Astrocyte of the spinal cord (primary cell): ENCODE measurements at places on chromosomes 12 and 14.

DNA sequence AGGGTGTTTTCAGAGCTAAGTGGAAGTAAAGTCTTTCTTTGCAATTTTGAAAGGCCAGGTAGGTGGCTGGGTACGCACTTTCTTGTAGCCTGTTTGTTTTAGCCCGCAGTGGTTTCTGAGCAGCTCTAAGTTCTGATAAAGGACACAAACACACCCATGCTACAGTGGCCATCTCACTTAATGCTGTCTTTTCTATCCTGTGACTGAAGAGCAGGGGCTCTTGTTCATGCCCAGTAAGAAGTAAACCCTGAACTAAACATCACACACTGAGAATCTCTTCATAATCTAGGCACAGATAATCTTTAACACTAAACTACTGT is 427.2 kb downstream of the RAD51B start:
- DNase-seq: no peak

DNA sequence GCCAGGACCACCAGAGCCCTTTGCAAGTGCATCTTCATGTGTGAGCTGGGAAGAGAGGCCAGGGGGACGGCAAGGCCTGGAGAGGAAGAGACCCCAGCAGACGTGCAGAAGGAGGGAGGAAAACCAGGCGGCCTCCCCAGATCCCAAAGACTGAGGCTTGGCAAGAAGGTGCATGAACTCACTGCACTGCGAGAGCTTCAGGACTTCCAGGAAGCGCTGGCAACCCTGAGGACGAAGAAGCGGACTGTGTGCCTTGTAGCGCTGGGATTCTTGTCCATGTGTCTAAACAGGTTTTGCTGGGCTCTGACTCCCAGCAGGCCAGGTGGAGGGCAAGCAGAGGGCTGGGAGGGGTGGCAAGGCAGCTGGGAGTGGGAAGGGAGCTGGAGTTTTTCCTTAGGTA is 939 bp downstream of the TGFB3 start:
- no peak for DNase-seq

DNA sequence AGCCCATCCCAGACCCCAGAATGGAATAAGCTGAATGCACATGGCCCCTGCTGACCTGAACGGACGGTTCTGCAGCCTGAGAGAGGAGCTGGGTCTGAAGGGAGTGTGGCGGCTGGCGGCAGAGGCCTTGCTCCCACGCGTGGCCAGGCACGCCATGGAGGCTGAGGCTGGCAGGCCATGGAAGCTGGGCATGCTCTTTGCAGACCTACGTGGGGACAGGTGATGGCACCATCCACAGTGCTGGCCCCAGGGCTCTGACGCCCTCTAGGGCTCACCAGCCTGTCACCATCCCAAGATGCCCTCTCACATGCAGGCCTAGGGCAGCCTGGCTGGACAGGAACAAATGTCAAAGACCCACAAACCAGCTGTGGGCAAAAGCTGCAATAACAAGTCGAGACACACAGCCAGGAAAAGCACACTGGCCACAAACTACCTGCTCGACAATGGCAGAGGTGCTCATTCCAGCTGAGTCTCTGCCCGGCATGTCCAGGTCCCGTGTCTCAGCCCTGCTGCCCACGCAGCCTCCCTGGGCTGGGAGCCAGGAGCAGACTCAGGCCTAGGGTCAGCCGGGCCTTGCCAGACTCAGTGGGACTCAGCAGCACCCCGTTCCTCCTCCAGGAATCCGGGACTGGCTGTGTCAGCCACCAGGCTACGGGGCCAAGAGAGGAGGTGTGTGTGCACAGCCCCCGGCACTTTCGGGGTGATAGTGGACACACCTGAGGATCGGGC is 19.7 kb downstream of the BTBD6 start:
- no peak for DNase-seq

DNA sequence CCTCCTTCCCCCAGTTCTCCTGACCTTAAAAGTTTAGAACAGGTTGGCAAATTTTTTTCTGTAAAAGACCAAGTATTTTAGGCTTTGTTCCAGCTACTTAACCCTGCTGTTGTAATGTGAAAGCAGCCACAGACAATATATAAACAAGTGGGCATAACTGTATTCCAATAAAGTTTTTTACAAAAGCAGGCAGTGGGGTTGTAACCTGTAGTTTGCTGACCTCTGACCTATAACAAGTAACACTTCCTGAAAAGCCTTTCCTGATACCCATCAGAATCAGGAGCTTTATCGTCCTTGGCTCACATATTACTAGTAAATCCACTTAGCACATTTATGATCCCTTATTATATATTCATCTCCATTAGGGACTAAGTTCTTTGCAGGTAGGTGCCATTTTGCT is 13.1 kb upstream of the SMARCC2 start:
- no peak for DNase-seq

- DNase-seq: no peak
These were observed 94.3 kb downstream of the LRRC74A start for GRCh38 chr14:76920331-76921087.

- DNase-seq: no peak
These were observed 7.4 kb downstream of the ELK3 start for GRCh38 chr12:96201272-96202227.

- no peak for DNase-seq
These were observed 26.2 kb upstream of the TMED10 start for GRCh38 chr14:75202657-75203056.

- DNase-seq: no peak
These were observed 153.5 kb downstream of the CCDC91 start for GRCh38 chr12:28343713-28344112.

DNA sequence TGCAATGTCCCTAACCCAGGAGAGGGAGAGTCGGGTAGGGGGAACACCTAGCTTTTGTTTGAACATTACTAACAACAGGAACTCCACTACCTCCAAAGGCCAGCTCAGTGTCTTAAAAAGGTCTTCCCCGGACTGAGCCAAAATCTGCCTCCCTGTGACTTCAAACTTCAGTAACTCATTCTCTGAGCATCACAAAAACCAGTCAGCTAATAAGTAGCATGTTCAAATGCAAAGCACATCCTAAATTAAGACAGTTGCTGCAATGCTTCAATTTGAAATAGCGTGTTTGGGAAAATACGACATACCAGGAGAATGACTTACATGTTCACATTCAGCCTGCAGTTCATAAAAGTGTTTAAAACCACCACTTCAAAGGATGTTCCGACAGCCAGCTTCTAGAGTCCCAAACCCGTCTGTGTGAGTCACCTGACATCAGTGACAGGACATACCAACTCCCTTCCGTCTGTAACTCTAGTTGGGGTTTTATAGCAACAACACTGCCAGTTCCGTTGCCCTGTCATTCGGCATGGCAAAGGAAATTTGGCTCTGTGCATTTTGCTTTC is 13.0 kb downstream of the ZFP36L1 start:
- peak; percentile 92 for DNase-seq

DNA sequence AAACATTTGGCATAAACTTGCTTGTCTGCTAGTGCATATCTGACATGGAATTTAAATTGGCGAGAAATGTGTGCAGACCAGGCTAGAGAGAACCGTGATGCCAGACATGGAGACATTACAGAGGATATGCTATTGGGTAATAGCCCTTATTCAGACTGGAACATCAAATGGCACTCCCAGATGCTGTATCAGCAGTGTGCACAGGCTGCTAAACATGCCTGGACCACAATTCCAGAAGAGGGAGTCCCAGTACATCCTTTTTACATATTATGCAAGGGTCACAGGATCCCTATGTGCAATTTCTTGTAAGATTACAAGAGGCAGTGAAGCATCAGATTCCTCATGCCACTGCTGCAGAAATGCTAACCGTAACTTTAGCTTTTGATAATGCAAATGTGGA is 354.5 kb upstream of the FOXG1 start:
- DNase-seq: no peak

- DNase-seq: no peak
These were observed 23.1 kb downstream of the BHLHE41 start for GRCh38 chr12:26101763-26102162.

- DNase-seq: no peak
These were observed 256.4 kb upstream of the PWP1 start for GRCh38 chr12:107429006-107429705.

DNA sequence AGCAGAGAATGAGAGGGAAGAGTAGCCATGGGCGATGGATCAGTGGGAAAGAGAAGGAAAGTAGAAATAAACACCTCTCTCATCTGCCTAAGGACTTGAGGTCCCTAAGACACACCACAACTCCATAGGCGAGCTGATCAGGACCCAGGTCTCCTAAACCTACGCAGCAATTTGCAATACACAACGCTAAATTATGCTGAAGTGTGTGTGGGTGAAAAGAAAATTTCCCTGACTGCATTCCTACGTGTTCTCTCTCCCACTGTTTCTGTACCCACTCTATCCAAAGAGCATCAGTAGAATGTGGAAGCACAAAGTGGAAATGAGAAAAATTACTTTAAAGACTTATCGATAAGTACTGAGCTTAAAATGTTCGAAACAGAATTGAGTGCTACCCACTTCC is 88.9 kb downstream of the RPS29 start:
- DNase-seq: no peak

- peak; percentile 48 for DNase-seq
These were observed 34.0 kb downstream of the EGLN3 start for GRCh38 chr14:33916663-33917565.
